ENCODE measurements at places on chromosomes 7 and 10. TPM values are rescaled to one million over a fixed set of nuclear protein-coding genes. Genes with fewer than 3 reads are reported as not detected.

The OR2A42 gene
- not detected for polyA plus RNA-seq

The OR2A12 gene
- not detected for polyA plus RNA-seq

The HOXA2 gene
- 0.13 TPM for polyA plus RNA-seq

The SLC12A9 gene
- polyA plus RNA-seq, result 1.8 TPM

The PPA1 gene
- 107 TPM for polyA plus RNA-seq

The MALRD1 gene
- not detected for polyA plus RNA-seq

The PLAC9 gene
- 5.6 TPM for polyA plus RNA-seq

The HOXA7 gene
- polyA plus RNA-seq, result not detected

The CDK14 gene
- polyA plus RNA-seq, result 4.2 TPM

The CRPPA gene
- polyA plus RNA-seq, result 1.4 TPM

The GRM8 gene
- polyA plus RNA-seq, result 4.5 TPM

The SPDYE9 gene
- polyA plus RNA-seq, result not detected

The PRSS2 gene
- polyA plus RNA-seq, result not detected

The CALML3 gene
- polyA plus RNA-seq, result not detected

The ZNF746 gene
- polyA plus RNA-seq, result 3.8 TPM

The GPR37 gene
- polyA plus RNA-seq, result 11.5 TPM

The CYREN gene
- polyA plus RNA-seq, result 13.2 TPM

The CALML5 gene
- polyA plus RNA-seq, result not detected

The ERVW-1 gene
- not detected for polyA plus RNA-seq

The EVX1 gene
- not detected for polyA plus RNA-seq

The CRYGN gene
- polyA plus RNA-seq, result 0.02 TPM

The WNT8B gene
- polyA plus RNA-seq, result not detected

The GCK gene
- 0.22 TPM for polyA plus RNA-seq

The TOMM7 gene
- 271 TPM for polyA plus RNA-seq

The POM121L12 gene
- polyA plus RNA-seq, result not detected

The HOXA6 gene
- not detected for polyA plus RNA-seq

The CLEC5A gene
- polyA plus RNA-seq, result 0.32 TPM

The RAPGEF5 gene
- 9.5 TPM for polyA plus RNA-seq

The SFRP5 gene
- polyA plus RNA-seq, result 3.7 TPM

The GIMAP4 gene
- 15.7 TPM for polyA plus RNA-seq

The EPHA1 gene
- 10.3 TPM for polyA plus RNA-seq

The HOXA11 gene
- not detected for polyA plus RNA-seq

The PANK1 gene
- 30.0 TPM for polyA plus RNA-seq

The BLNK gene
- 9.9 TPM for polyA plus RNA-seq

The CYP3A7 gene
- 36.1 TPM for polyA plus RNA-seq

The POLD2 gene
- 101 TPM for polyA plus RNA-seq

The SFXN4 gene
- polyA plus RNA-seq, result 20.7 TPM

The SDK1 gene
- polyA plus RNA-seq, result 0.29 TPM

The STEAP2 gene
- 1.2 TPM for polyA plus RNA-seq

Data from liver (tissue), 10 donors.